Activated CD4-positive, alpha-beta memory T cell treated with anti-CD3 and anti-CD28 coated beads, Interleukin-2, amount 10 ng/mL, durations not matched to agents 7 days and 5 days (primary cell): ENCODE measurements at places on chromosomes 5 and 9.

- no peak for DNase-seq
Measured at GRCh38 chr5:116343961-116344360, 230.7 kb downstream of the SEMA6A start.

DNA sequence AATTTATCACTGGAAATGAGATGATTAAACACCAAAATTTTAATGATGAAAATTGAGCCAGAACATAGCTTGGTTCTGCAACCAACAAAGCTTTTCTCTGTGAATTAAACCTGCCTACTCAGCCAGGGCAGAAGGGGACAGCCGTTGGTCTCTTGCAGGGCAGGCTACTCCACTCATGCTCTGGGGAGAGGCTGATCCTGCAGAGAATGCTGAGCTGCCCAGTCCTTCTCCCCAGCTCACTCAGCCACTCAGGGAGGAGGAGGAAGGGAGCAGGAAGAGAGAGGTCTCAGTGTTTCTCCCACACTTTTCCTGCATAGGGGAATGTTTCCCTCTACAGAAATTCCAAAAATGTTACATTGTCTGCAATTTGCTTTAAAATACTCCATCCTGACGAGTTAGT, 40.4 kb upstream of the HMHB1 start:
- no peak for DNase-seq

DNA sequence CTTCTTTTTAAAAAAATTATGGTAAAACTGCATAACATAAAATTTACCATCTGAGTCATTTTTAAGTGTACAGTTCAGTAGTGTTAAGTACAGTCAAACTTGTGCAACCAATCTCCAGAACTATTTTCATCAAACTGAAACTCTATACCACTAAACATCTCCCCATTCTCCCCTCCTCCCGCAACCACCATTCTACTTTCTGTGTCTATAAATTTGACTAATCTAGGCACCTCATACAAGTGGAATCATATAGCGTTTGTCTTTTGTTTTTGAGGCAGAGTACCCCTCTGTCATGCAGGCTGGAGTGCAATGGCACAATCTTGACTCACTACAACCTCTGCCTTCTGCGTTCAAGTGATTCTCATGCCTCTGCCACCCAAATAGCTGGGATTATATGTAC, 24.0 kb upstream of the EBF1 start:
- DNase-seq = no peak

- DNase-seq = no peak
Measured at GRCh38 chr9:79800578-79800977, 228.8 kb downstream of the TLE4 start.

GRCh38 chr5:108818613-108819272, 71.0 kb downstream of the FER start:
- no peak for DNase-seq

- DNase-seq = no peak
Measured at GRCh38 chr9:28688172-28688571, 1114.9 kb upstream of the C9orf72 start.

- no peak for DNase-seq
Measured at GRCh38 chr9:115237385-115237998, 119.5 kb upstream of the TNC start.

DNA sequence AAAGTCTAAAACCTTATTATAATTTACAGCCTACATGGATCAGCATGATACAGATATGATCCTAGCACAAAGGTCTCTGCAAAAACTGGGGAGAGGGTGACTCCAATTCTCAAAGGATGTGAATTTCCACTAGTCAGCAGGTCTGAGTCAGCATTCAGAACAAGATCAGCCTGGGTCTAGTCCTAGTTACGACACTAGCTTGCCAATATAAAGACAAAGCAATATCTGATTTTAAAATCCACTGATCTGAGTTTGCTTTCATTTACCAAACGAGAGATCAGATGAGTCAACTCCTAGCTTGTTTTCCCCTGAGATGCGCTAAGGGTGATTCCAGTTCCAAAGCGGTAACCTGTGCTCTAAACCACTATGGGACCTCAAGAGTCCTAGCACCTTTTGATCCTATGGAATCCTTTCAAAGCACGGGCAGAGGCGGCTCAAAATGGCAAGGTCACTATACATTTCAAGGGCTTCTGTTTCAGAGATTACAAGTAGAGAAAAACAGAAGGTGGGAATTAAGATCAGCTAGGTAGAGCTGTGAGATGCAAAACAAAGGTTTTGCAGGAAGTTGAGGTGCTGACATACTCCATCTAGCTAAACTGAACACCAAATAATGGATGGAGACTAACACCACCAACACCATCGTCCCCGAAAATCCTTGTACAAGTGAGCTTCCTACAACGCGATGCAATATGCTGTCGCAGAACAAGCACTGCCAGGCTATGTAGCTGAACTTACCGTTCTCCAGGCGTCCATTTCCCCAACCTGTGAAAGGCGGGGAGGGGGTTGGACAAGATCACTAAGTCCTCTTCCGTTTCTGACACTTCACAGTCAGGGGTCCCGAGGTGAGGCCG, 906 bp downstream of the SLC25A51 start:
- DNase-seq = peak; percentile 18

DNA sequence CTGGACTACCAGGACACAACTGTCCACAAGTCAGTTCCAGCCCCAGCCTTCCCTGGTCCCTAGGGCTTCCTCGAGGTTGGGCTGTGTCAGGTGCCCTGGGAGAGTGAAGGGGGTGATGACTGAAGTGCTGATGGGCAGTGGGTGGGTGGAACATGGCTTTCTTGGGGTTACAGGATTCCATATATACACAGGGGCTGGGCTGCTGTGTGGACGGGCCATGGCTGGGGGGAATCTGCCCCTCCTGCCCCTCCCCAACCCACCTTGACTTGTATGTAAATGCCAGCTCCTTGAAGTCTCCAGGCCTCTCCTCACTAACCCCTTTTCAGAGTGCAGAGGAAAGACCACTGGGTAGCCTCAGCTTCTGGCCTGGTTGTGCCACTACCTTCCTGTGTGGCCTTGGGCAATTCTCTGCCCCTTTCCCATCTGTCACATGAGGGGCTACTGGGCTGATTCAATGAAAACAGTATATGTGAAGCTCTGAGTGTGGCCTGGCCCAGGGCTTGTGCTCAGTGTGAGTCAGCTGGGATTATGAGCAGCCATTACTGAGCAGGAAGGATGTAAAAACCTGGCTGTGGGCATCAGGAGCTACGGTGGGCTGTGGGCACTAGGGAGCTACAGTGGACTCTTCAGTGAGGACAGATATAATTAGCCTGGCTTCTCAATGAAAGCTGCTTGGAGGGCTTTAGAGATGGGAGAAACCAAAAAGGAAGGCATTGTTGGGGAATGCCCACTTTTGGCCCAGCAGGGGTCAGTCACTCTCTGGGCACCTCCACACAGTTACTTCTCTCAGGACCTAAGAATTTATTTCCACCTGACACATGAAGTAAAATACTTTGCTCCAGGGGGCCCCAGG, 23.3 kb downstream of the PITX1 start:
- no peak for DNase-seq

DNA sequence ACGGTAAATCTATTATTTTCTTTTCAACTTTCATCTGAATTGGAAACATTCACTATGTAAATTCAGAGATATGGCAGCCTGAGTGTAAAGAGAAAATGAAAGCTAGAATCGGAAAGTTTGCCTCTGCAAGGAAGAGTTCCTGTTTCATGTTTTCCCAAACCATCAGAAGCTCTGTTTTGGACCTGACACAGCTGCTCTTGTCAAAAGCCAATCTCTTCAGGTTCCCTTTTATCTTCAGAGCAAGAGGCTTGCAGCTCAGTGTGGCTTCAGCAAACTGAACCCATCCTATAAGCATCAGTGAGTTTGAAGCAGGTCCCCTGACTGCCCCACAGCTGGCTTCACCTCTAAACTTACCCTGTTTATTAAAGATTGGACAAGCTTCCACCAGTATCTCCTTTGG, 1099.7 kb downstream of the DTWD2 start:
- no peak for DNase-seq
